ENCODE measurements at places on chromosomes 7 and 10. TPM values are rescaled to one million over a fixed set of nuclear protein-coding genes. Genes with fewer than 3 reads are reported as not detected.

- H3K27me3 ChIP-seq: no peaks in the 10 kb centered on the region
- no peak for DNase-seq
- H3K4me1 ChIP-seq: no peaks in the 10 kb centered on the region
- H3K27ac ChIP-seq: no peak overlapping the region
These were observed 22.5 kb downstream of the FOXL3 start for GRCh38 chr7:312424-312823.

DNA sequence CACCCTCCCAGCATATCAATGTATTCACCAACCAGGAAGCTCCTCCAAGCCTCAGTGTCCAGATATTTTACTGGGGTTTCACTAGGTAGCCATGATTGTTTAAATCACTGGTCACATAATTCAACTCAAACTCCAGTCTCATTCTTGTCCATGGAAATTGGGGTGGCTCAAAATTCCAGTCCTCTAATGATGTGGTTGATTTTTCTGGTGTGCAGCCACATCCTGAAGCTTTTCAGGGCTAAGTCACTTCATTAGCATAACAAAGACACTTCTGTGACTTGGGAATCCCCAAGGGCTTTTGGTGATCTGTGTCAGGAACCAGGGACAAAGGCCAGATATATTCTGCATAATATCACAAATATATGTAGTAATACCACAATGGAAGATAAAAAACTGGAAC lies 786.9 kb upstream of the IGFBP3 start:
- H3K27ac ChIP-seq: no peak overlapping the region
- no peaks in the 10 kb centered on the region for H3K36me3 ChIP-seq
- no peak for DNase-seq
- no peak overlapping the region for H3K4me3 ChIP-seq
- H3K27me3 ChIP-seq: no peaks in the 10 kb centered on the region

- H3K4me3 ChIP-seq: no peak overlapping the region
- no peak for DNase-seq
These were observed 7.7 kb downstream of the CALHM2 start for GRCh38 chr10:103444478-103444877.

DNA sequence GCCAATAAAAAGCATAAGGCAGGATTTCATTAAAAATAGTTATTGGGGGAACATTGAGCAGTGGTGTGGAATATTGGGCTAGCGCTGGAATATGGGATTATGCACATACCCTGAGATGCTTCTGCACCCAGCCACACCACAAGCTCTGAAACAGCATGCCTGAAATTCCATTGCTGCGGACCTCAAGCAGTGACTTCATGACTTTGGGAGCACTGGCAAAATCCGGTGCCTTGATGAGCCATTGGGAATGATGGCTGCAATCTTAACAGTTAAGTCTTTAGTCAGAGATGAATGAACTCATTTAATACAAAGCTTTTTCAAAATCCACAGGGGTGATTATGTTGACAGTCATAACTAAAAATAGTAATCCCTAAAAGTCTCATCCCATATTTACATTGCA lies 274.7 kb upstream of the MTPN start:
- no peak overlapping the region for H3K4me3 ChIP-seq
- no peaks in the 10 kb centered on the region for H3K4me1 ChIP-seq
- no peak for DNase-seq
- H3K36me3 ChIP-seq: no peaks in the 10 kb centered on the region
- H3K27me3 ChIP-seq: no peaks in the 10 kb centered on the region

DNA sequence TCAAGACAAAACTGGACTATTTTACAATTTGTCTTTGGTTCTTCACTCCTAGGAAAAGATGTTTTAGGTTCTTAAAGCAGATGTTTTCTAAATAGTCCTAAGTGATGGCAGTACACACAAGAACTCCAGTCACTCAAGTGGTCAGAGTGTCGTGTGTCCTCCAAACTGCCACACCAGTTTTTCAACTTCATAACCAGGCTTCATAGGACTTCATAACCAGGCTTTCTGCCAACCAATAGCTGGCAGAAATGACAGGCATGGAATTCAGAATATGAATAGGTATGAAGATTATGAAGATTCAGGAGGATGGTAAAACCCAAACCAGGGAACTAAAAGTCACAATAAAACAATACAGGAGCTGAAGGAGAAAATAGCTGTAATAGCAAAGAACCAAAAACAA lies 721.2 kb upstream of the SEMA3D start:
- no peaks in the 10 kb centered on the region for H3K4me1 ChIP-seq
- no peaks in the 10 kb centered on the region for H3K27me3 ChIP-seq
- H3K27ac ChIP-seq: no peak overlapping the region
- H3K4me3 ChIP-seq: no peak overlapping the region
- no peaks in the 10 kb centered on the region for H3K36me3 ChIP-seq

DNA sequence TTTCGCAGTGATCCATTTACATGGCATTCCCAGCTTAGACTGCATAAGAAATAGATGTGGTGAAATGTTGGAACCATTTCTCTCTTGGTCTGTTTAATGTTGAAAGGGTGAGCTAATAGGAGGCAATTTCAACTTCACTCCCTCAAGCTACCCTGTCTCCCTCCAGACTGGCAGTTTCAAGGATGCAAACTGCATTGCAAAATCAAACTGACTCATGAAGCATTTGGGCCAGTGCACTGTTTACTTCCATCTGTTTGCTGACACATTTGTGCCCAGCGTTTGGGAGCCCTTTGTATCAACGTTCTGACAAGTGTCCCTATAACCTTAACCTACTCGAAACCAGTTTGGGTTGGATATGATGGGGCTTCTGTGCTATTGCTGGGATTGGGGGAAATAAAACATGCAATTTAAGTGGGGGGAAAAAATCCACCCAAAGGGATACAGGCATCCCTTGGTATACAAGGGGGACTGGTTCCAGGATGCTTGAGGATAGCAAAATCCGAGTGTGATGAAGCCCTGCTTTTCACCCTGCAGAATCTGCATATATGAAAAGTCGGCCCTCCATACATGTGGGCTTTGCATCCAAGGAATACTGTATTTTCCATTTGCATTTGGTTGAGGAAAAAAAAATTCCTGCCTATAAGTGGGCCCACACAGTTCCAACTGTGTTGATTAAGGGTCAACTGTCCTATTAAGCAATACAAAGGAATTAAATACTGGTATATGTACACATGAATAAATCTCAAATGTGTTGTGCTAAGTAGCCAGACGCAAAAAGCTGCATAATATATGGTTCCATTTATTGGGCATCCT lies 15.6 kb downstream of the RHEB start:
- H3K4me3 ChIP-seq: no peak overlapping the region
- no peak for DNase-seq
- no peak overlapping the region for H3K27ac ChIP-seq

DNA sequence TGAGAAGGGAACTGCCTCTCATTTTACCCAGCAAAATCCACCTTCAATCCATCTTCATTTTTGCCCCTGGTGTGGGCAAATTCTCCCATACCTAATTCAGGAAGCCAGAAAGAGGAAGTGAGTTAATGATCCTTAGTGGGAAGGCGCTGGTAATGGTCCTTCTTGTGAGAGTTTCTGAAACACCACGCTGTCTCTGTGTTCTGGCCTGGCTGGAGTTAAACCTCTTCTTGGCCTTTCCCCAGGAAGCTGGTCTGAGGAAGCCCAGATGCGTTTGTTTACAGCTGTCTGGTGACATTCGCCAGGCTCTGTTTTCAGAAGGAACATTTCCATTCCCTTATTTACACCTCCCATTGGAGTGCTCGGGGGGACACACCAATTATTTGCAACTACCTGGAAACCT lies 24.3 kb downstream of the HTRA1 start:
- H3K4me3 ChIP-seq: no peak overlapping the region
- no peaks in the 10 kb centered on the region for H3K27me3 ChIP-seq
- H3K4me1 ChIP-seq: peaks cover 8% of the 10 kb centered on the region
- H3K36me3 ChIP-seq: no peaks in the 10 kb centered on the region
- no peak overlapping the region for H3K27ac ChIP-seq

DNA sequence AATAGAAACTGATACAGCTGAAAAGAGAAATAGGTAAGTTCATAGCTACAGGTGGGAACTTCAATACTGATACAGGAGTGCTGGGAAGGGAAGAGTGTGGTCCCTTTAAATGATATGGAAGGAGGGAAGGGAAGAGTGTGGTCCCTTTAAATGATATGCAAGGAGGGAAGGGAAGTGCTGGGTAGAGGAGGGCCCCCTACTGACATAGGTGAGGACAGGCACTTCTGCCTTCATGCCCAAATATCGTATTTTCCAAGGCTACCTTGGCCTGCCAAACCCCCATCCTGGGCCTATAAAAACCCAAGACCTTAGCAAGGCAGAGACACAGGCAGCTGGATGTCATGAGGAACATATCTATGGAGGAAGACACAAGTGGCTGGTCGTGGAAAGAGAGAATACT lies 92.3 kb downstream of the MAGI2 start:
- H3K27ac ChIP-seq: no peak overlapping the region
- no peak overlapping the region for H3K4me3 ChIP-seq
- H3K27me3 ChIP-seq: no peaks in the 10 kb centered on the region

GRCh38 chr7:79877874-79878465 lies 256.7 kb upstream of the GNAI1 start:
- H3K27ac ChIP-seq: no peak overlapping the region
- no peaks in the 10 kb centered on the region for H3K27me3 ChIP-seq
- no peaks in the 10 kb centered on the region for H3K4me1 ChIP-seq
- DNase-seq: no peak
- H3K36me3 ChIP-seq: no peaks in the 10 kb centered on the region
- H3K4me3 ChIP-seq: no peak overlapping the region

GRCh38 chr7:36283711-36284130 lies 105.9 kb upstream of the ANLN start:
- no peak overlapping the region for H3K4me3 ChIP-seq
- H3K27me3 ChIP-seq: no peaks in the 10 kb centered on the region
- H3K36me3 ChIP-seq: no peaks in the 10 kb centered on the region
- DNase-seq: no peak
- H3K27ac ChIP-seq: no peak overlapping the region

DNA sequence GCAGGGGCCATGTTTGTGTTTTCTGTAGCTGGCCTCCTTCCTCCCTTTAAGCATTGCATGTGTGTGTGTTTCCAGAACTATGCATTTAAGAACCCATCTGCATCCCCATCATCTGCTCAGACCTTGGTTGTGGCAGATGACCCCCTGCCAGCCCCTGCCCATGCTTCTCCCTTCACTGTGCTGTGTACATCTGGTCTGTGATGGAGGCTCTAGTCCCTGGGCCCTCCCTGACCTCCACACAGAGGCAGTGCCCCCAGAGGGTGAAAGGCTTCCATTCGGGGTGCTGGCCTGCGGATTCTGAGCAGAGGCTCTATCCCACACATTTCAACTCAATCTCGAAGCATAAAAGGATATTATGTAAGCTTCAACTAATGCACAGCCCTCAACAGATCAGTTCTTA lies 89.4 kb downstream of the TACC2 start:
- H3K4me1 ChIP-seq: no peaks in the 10 kb centered on the region
- no peak overlapping the region for H3K4me3 ChIP-seq
- peaks cover under 1% of the 10 kb centered on the region for H3K36me3 ChIP-seq
- no peak overlapping the region for H3K27ac ChIP-seq
- no peaks in the 10 kb centered on the region for H3K27me3 ChIP-seq

DNA sequence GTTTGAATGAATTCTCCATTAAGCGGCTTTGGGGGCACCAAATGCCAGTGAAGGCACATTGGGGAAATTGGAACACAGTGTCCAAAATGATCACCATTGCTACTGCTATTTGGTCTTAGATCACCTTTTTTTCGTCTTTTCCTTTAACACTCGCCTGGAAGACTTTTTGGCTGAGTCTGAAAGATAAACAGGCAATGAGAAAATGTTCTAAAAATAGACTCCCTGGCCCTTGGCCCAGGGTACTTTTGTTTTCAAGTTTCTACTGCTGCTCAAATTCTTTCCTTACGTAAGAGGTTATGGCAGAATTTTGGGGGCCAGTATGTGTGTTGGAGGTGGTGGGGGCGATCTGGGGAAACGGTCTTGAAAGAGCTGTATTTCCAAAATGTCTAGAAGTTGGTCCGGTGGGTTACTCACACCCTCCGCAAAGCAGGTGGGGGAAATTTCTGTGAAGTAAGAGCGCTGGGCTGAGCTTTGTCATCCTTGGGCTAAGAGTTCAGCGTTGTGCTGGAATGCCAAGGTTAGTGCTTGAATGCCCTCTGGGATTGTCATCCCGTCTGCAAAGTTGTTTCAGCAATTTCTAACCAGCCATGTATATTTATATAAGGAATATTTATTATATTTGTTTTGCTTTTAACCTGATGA lies 1.3 kb upstream of the ITPRIP start:
- peak overlapping the region; percentile 100 for H3K27ac ChIP-seq
- H3K27me3 ChIP-seq: no peaks in the 10 kb centered on the region
- H3K4me1 ChIP-seq: peaks cover 30% of the 10 kb centered on the region
- H3K36me3 ChIP-seq: no peaks in the 10 kb centered on the region

GRCh38 chr10:28798428-28798955 lies 121.2 kb downstream of the BAMBI start:
- peaks cover 17% of the 10 kb centered on the region for H3K4me1 ChIP-seq
- no peaks in the 10 kb centered on the region for H3K36me3 ChIP-seq
- H3K27ac ChIP-seq: peak overlapping the region; percentile 49
- no peaks in the 10 kb centered on the region for H3K27me3 ChIP-seq
- H3K4me3 ChIP-seq: no peak overlapping the region

GRCh38 chr10:8037941-8038894 lies 16.3 kb upstream of the GATA3 start:
- H3K27ac ChIP-seq: no peak overlapping the region
- DNase-seq: no peak
- H3K27me3 ChIP-seq: peaks cover 47% of the 10 kb centered on the region
- H3K4me3 ChIP-seq: no peak overlapping the region
- no peaks in the 10 kb centered on the region for H3K36me3 ChIP-seq
- H3K4me1 ChIP-seq: peaks cover 24% of the 10 kb centered on the region

- no peak overlapping the region for H3K27ac ChIP-seq
- DNase-seq: no peak
- H3K36me3 ChIP-seq: no peaks in the 10 kb centered on the region
- no peaks in the 10 kb centered on the region for H3K27me3 ChIP-seq
These were observed 647.1 kb upstream of the ZWINT start for GRCh38 chr10:57008189-57008588.

DNA sequence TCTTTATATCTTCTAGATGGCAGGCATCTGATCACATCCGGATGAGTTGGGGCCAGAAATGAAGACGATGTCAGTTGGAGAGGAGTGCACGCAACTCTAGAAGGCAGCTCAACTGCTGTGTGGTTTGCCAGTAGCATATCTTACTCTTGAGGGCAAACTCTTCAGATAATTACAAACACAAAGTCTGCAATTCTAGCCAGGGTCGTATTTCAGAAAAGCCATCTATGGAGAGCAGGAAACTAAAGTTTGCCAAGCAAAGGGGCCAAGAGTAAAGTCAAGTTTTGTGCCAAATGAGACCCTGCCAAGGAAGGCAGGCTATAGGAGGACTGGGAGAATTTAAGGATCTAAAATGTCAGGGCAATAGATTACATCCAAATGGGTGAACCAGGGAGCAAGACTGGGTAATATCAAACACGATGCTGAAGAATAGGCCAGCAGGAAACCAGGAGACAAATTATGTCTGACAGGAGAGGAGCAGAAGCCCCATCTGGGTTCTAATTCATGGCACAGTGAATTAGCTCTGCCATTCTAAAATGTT lies 312.5 kb upstream of the SEMA3C start:
- H3K36me3 ChIP-seq: no peaks in the 10 kb centered on the region
- no peaks in the 10 kb centered on the region for H3K4me1 ChIP-seq
- no peak overlapping the region for H3K27ac ChIP-seq
- H3K27me3 ChIP-seq: no peaks in the 10 kb centered on the region

- H3K4me1 ChIP-seq: peaks cover 7% of the 10 kb centered on the region
- peaks cover 51% of the 10 kb centered on the region for H3K36me3 ChIP-seq
- no peak for DNase-seq
- H3K27ac ChIP-seq: no peak overlapping the region
- no peaks in the 10 kb centered on the region for H3K27me3 ChIP-seq
These were observed 68.9 kb downstream of the SLC29A4 start for GRCh38 chr7:5351507-5352265.

NOLC1 gene
- total RNA-seq: 34.1 TPM

NPC1L1 gene
- total RNA-seq: 0.85 TPM

DLD gene
- 80.8 TPM for total RNA-seq

MYH16 gene
- total RNA-seq: not detected

CASTOR2 gene
- 29.9 TPM for total RNA-seq

OR9A2 gene
- total RNA-seq: not detected

EBF3 gene
- total RNA-seq: 4.6 TPM

ZNF316 gene
- 54.4 TPM for total RNA-seq

DRGX gene
- not detected for total RNA-seq

TSPAN33 gene
- 14.1 TPM for total RNA-seq

Measured in thoracic aorta (tissue), 2 donors.